ENCODE measurements at places on chromosomes 12 and 14. TPM values are rescaled to one million over a fixed set of nuclear protein-coding genes. Genes with fewer than 3 reads are reported as not detected.

The RABGGTA gene
- 35.3 TPM for total RNA-seq

The TBX3 gene
- total RNA-seq = 26.4 TPM

The OTUB2 gene
- total RNA-seq = 1.4 TPM

The ZBTB42 gene
- total RNA-seq = 4.4 TPM

The KCNH3 gene
- total RNA-seq = 2.1 TPM

The SLC15A4 gene
- 21.8 TPM for total RNA-seq

The PCK2 gene
- total RNA-seq = 54.3 TPM
